ENCODE measurements at places on chromosomes 5 and 9.

DNA sequence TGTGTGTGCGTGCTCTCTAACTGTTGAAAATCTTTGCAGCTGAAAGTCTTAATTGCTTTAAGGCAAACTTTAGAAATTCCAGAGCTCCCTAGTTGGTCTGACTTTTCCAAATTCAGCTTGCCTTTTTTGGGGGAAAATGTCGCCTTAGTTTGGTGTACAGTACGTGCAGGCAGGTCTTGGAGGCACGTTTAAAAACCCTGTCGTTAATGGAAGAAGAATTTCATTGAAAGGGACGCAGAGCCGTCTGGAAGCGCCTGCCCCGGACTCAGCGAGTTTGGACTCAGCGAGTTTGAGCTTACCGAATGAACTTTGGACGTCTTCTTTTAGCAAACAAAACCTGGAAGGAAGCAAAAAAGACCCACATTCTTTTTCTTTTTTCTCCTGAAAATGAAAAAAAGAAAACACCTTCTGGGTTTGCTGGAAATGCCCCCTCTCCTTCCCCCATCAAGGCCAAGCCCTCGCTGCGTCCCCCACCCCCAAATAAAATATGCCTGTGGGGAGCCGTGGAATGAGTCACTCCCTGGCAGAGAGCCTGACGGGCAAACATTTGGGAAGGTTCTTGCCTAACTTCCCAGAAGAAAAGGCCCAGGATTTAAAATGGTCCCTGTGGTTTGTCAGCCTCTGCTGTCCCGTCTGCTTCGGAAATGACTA is 1.5 kb downstream of the NEK6 start:
- DNase-seq, result no peak

- no peak for DNase-seq
Measured at GRCh38 chr9:72134801-72135200, 14.4 kb upstream of the GDA start.

GRCh38 chr9:2087500-2088313 is 72.6 kb downstream of the SMARCA2 start:
- no peak for DNase-seq

DNA sequence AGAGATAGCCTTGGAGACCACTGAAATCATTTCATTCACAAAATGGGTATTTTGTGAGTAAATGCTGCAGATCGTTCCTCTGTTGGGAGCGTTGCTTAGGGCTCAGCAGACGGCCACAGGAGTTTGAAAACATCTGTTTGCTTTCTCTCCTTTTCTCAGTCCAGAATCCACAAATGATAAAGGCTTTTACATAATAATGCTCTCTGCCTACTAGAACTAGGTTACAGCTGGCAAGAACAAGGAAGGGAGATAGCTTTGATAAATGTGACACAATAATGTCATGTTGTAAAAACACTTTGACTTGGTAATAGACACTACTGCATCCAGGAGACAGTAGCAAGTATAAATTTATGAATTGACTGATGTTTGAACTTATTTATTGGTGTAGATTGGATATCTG is 1072.4 kb upstream of the CDH6 start:
- no peak for DNase-seq

DNA sequence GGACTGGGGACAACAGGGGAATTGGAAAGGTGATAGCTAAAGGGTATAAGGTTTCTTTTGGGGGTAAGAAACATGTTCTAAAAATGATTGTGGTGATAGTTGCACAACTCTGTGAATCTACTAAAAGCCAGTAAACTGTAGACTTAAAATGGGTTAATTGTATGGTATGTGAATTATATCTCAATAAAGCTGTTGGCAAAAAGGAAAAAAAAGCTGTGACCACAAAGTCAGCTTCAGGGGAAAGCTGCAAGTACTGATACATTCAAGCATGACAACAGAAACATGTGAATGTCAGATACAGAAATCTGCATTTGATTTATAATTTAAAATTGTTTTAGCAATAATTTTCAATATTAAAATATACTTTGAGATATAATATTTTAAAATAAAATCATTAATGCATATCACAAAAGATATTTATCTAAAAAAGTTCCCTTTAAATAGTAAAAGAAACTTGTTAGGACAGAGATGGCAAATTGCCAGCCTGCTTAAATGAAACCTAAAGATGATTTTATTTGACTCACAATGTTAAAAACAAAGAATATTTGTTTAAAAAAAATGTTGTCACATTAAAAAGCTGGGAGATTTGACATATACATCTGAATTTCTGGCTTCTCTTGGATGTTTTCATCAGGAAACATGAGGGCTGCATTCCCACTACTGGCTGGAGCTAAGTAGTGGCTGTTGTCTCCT is 66.0 kb downstream of the TBCA start:
- DNase-seq, result no peak

DNA sequence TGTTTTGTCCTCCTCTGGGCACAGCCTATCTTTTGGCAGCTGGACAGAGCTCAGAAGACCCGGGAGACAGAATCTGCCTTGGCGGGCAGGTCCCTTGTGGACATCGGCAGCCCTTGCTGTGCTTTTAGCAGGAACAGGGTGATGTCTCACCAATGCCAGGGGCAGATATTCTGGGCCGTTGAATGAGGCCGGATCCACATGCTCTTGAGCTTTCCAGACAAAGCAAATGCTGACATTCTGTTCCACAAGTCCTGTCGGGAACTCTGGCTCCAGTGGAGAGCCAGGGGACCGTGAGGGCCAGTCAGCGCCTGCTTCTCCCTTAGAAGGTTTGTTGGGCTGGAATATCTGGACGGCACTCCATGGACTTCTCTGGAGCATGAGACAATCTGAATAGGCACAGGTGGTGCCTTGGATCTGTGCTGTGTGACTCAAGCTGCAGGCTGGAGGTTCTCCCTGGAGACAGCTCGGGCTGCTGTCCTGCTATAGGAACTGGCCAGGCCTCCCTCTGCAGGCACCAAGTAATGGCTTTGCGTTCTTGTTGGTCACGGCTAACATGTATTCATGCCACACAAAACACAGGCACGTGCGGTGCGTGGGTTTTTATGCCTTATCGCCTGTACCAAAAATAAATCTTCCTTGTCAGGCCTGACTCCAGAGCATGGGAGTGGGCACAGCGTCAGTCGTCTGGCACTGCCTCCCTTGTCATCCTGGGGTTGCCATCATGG is 80.3 kb downstream of the GADD45G start:
- no peak for DNase-seq

GRCh38 chr5:54663866-54664265 is 146.3 kb downstream of the SNX18 start:
- no peak for DNase-seq

DNA sequence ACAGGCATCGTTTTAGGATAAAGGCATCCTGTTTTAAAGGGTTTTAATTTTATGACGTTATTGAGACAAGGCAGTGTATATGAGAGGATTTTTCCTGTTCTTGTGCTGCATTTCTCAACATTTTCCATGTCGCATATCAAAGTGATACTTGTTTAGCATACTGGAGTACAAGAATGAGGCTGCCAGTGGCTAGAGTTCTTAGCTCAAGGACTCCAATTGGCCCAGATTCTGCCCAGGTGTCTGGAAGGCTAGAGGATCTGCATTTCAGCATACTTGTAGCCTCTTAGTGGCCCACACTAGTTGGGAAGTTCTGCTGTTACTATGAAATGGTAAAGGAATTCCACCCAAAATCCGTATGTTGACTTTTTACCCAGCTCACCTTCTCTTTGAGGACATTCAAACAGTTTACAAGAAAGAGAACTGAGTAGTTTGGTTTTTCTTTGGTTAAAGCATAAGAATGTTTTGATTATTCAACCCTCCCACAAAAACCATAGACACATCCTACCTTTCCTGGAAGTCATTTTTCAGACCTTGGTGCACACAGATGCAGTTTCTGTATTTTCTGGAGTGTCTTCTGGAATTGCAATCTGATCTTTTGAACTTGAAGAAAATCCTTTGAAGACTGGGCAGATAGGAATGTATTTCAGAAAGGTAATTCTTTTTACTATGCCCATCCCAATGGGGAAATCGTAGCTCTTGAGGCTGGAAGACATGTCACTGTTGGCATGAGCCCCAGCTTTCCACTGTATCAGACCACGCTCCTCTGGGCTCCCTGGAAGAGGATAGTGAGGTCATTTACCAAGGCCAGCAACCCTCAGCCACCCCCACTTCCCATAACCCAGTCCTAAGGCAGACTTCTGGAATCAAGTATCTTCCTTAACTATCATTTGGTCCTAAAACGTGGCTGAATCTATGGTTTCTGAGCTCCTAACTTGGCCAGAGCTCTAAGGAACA is 11.3 kb downstream of the SLC23A1 start:
- no peak for DNase-seq

DNA sequence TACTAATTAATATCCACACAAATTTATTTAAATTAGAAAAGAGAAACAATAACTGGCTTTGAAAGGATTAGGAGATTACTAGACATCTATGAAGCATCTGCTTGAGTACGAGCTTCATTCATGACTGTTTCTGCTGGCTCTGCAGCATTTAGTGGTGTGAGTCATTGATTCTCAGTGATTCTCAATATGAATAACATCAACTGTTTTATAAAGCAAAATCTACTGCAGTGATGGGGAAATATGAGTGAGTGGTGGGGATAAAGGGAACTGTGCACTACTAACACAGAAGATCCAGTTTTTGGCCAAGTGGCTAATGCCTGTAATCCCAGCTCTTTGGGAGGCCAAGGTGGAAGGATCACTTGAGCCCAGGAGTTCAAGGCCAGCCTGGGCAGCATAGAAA is 8.4 kb downstream of the FNBP1 start:
- DNase-seq, result no peak

- DNase-seq, result no peak
Measured at GRCh38 chr5:66100851-66101250, 43.2 kb upstream of the SREK1 start.

DNA sequence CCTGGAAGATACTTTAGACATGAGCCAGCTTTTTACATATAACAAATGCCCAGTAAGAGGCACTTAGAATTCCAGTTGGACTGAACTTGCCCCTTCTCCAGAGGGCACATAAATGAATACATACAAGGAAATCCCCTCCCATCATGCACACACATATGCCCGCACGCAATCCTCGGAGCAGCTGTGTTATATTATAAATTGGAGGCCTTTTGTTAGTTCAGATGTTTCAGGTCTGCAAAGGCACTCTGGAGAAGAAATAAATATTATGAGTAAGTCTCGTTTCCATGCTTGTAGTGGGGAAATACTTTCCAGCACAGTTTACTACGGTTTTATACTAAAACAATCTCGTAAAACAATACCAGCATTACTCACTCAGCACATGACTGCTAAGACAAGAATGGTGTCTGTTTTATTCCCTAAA is 17.6 kb upstream of the MUSK start:
- DNase-seq, result no peak

DNA sequence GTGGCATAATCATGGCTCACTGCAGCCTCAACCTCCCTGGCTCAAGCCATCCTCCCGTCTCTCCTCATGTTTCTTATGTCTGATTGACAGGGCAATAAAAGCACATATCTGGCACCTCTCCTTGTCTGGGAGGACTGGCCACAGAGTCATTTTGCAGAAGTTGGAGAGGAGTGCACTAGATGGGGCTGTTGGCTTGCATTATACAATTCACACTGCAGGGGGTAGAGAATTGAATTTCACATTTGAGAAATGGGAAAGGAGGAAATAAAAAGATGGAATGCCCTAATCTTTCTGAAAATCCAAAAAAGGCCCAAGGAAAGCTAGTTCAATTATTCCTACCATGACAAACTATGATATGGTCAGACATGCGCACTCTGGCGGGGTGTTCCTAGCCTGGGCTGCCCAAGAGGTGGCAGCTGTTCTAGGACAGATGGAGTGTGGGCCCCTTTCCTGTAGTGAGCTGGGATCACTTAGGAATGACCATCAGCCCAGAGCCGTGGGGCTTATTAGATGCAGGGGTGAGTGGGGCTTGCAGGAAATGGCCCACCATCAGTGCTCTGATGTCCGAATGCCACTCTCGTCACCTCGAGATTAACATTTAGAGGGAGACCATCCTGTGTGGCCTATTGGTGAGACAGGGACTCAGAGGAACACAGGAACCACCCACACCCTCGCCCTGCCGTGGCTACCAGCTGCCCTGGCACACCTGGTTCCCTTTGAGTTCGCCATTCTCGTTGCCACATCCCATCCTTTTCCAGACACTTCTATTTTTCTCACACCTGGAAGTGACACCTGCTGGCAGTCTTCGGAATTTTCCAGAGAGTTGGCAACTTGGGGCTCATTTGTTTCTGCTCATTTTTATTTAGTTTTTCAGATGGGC is 21.8 kb upstream of the ANKRD18A start:
- DNase-seq, result peak; percentile 9

- DNase-seq, result peak; percentile 76
Measured at GRCh38 chr9:110255463-110256379, 586 bp downstream of the TXN start.

- no peak for DNase-seq
Measured at GRCh38 chr5:93911609-93912008, 170.2 kb upstream of the POU5F2 start.

- no peak for DNase-seq
Measured at GRCh38 chr5:122896598-122897282, 51.3 kb downstream of the SNX24 start.

GRCh38 chr9:92963831-92964606 is 16.7 kb downstream of the FGD3 start:
- peak; percentile 65 for DNase-seq

- no peak for DNase-seq
Measured at GRCh38 chr5:180593446-180594206, 2.3 kb upstream of the SCGB3A1 start.

DNA sequence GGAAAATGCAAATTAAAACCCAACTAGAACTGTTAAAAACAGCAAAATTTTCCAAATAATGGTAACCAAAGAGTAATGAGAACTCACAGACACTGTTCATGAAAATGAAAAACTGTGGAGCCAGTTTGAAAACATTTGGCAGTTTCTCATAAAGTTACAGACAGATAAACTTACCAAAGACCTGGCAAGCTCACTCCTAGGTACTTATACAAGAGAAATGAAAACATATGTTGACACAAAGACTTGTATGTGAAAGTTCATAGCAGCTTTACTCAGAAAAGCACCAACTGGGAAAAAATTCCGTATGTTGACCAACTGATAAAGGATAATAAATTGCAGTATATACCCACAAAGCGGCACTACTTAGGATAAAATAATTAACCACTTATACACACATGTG is 10.3 kb downstream of the ZNF782 start:
- no peak for DNase-seq

DNA sequence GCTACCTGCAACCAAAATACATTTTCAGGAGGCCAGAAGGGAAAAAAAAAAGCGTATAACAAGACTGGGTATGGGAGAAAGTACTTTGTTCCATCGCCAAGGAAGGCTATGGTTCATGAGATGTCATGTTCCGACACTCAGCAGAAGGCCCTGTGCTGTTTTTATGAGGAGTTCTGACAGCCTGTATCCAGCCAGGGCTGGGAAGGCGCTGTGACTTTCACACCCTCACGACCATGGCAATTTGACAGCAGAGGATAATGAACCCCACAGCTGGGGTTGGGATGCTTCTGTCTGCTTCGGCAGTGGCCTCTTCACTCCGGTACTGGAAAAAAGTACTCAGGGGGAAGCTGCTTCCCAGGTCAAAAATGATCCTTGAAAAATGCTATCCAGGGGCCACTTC is 154.4 kb downstream of the PRELID2 start:
- no peak for DNase-seq

DNA sequence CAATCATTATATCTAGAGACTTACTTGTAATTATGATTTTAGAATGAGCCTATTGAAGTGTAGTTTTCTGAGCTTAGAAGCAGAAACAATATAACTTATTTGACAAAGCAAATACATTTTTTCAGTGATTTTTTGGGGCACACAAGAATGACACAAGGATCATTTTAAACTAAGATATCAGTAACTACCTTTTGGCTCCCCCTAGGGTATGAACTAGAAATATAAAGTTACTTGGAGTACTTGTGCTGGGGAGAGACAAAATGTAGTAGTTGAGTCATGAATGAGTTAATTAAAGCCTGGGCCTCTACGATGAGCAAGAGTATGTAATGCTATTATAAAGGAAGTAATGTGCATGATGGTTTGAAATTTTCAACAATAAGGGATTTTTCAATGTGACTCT is 1244.1 kb upstream of the ACO1 start:
- no peak for DNase-seq
